Activated T-cell treated with anti-CD3 and anti-CD28 coated beads for 48 hours (primary cell): ENCODE measurements at places on chromosomes 11 and 22.

GRCh38 chr22:31956360-31956759 lies 12.0 kb downstream of the YWHAH start:
- DNase-seq = no peak

DNA sequence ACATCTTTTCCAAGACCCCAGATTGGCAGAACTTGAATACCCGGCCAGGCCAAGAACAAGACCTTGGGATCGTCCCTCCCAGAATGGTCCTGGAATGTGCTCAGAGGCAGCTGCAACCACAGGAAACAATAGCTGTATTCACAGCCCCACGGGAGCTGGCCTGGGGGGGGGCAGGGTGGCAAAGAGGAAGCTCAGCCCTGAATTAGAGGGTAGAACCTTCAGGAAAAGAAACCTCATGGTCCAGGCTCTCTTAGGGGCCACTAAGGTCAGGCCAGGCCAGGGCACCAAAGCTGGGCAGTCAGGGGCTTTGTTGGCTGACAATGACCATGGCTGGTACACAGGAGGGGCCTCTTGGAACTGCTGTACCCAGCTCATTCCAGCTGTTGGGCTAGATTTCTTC lies 17.3 kb downstream of the RPL27A start:
- DNase-seq = no peak

DNA sequence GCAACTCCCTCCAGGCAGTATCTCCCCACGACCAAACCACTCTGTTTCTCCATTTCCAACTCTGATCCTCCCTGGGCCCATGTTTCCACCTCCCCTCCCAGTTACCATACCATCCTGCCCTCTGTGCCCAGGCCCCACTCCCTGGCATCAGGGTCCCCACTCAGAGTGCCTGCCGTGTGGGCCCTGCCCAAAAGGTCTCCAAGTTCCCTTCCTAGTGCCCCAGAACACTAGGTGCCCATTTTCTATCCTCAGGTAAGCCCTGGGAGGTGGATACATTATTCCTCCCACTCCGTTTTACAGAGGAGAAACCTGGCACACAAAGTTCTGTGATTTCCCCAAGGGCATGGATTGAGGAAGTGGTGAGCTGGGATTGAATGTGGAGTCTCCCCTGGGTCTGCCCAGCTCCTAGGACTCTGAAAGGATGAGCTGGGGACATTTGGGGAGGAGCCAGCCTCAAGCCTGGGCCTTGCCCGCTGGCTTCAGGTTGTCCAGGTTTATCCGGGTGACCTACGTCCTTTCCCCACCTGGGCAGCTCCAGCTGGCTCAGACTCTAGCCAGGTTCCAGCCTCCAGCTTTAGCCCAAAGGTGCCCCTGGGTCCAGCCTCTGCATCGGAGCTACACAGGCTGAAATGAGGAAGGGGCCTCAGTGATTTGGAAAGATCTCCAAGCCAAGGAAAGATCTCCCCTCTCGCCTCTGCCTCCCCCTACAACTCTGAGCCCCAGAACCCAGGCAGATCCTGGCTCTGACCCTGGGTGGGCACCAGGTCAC lies 2.2 kb upstream of the GSTT4 start:
- DNase-seq = no peak

DNA sequence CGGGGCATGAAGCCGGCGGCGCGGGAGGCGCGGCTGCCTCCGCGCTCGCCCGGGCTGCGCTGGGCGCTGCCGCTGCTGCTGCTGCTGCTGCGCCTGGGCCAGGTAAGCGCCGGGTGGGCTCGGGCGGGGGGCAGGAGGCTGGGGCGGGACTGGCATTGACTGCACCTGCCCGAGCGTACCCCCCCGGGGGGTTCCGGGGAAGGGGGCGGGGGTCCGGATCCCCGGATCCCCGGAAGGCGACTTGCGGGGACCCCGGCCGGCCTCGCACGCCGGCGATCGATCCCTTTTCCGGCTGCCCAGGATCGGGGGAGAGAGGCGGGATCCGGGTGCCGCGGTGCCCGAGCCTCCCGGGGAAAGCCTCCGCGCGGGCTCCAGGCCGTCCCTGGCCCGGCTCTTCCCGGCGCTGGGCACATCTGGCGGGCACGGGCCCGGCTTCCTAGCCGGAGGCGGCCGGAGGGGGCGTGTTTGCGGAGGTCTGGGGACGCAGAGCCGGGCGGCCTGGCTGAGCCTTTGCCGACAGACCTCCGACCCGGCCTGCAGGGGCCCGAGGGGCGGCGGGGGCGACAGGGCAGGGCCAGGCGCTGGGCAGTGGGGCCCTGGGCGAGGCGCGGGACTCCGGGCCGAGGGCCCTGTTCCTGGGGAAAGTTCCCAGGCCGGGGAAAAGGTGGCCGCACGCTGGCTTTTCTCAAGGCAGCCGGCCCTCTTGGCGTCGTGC lies 705 bp downstream of the PTPRJ start:
- peak; percentile 27 for DNase-seq

DNA sequence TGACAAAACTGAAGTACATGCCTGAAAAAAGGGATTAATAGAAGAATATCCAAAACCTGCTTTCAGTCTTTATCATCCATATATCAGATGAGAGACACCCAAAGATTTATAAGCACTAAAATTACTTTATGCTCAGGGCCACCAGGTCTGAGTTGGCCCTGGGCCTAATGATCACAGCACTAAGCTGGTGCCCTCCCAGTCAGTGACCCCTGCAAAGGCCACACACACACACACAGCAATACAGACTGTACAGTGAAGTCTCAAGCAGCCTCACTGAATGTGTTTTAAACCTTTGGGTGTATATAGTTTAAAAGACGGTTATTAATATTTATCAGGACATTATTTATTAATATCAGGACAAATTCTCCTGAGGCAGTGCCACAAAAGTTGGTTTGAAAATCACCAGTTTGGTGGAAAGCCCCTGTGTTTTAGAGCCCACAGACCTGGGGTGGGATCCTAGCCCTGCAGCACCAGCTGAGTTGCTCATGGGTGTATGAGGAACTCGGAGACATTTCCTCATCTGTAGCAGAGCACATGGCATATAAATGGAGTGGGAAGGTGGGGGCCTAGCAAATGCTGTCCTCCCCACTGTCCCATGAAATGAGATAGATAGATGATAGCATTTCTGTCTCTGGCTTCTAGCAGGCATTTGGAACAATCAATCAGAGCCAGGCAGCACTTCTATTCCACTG lies 48.4 kb upstream of the HORMAD2 start:
- DNase-seq = no peak

DNA sequence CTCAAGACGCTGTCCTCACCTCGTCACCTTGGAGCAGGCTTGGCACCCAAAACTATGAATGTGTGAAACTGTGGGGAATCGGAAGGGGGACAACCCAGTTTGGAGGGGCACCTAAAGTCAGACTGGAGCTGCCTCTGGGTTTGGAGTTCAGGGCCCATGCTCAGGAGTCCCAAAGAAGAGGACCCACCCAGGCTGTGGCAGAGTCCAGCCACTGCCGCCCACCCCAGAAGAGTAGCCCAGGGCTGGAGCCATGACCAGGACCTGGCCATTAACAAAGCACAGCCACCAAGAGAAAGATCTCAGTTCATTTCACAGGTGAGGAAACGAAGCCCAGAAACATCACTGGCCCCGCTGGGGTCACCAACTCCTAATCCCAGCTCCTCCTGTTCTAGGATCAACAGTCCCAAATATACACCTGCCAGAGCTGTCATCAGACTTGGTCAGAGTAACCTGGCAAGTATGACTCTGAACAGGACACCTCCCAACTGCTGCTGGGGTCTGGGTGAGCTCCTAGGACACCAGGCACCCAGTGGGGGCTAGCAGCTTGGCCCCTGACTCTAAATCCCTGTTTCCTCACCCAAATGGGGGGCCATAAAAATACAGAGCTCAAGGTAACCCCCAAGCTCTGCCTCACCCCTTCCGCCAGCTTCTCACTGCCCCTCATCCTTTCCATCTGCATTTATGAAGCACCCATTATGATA lies 2.7 kb downstream of the RAB3IL1 start:
- no peak for DNase-seq

- no peak for DNase-seq
Observed at GRCh38 chr11:82701847-82702520, 31.7 kb downstream of the FAM181B start.

- DNase-seq = no peak
Observed at GRCh38 chr22:42889304-42889703, 32.2 kb upstream of the ARFGAP3 start.

GRCh38 chr11:62922189-62922589 lies 1.0 kb upstream of the CHRM1 start:
- DNase-seq = no peak

- DNase-seq = no peak
Observed at GRCh38 chr11:64089027-64089360, 53.3 kb downstream of the FLRT1 start.

GRCh38 chr11:105899772-105900171 lies 122.3 kb downstream of the MSANTD4 start:
- no peak for DNase-seq

GRCh38 chr11:95089620-95090542 lies at the start of gene ENDOD1:
Gene ENDOD1 (plus strand): TSS chr11:95089846. CDS start chr11:95089928, 82 bp downstream.
- peak; percentile 86 for DNase-seq

GRCh38 chr22:22068657-22069056 lies 86.1 kb upstream of the TOP3B start:
- no peak for DNase-seq

DNA sequence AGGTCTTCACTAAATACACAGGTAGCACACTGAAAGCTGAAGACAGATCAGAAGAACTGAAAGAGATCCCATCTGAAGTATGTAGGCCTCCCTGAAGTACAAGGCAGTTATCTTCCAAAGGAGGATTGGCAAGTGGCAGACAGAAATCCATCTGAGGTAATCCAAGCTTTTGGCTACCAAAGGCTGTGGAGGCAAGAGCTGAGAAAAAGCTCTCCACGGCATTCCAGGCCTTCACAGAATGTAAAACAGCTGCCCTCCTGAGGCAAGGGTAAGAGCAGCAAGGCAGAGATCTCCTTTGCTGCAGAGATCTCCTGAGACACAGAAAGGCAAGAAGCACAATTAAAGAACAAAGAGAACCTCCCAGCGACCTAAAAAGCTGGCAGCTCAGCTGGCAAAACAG lies 19.1 kb downstream of the PIK3C2A start:
- DNase-seq = no peak

GRCh38 chr22:25853078-25853477 lies 111.1 kb downstream of the MYO18B start:
- no peak for DNase-seq

GRCh38 chr11:122170815-122171475 lies 54.9 kb upstream of the BLID start:
- no peak for DNase-seq

GRCh38 chr11:134742956-134743819 lies 331.1 kb upstream of the B3GAT1 start:
- DNase-seq = no peak

GRCh38 chr11:45650166-45651095 lies 15.0 kb downstream of the CHST1 start:
- DNase-seq = no peak

- no peak for DNase-seq
Observed at GRCh38 chr11:2901196-2901796, 15.7 kb upstream of the CDKN1C start.

GRCh38 chr22:42184852-42185251 lies 54.2 kb upstream of the CYP2D6 start:
- no peak for DNase-seq

DNA sequence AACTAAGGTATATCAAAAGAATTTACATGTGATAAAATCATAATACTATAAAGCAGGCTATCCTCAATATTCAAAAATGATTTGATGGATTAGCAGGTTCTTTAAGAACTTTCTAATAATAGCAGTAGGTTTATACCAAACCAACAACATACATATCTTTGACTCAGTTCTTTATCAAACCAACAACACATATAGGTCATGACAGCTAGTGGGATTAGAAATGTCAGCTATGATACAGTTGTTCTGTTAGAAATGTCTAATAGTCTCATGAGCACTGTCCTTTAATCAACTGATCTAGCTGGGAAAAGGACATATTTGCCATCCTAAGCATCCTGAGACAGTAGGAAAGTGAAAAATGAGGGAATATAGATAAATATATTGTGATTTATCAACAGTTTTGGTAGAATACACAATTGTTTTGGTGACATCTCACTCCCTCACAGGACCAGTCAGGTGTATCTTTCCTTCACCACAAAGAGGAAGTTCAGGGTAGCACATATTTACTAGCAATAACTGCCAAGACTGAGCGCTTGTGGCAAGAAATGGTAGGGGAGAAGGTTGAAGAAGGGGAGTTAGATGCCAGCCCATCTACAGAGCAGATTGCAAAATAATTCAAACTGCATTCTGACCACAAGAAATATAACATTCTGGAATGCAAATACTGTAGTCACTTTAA lies 90.8 kb upstream of the APOA1 start:
- no peak for DNase-seq

GRCh38 chr11:128614026-128614425 lies 26.7 kb upstream of the ETS1 start:
- DNase-seq = no peak

DNA sequence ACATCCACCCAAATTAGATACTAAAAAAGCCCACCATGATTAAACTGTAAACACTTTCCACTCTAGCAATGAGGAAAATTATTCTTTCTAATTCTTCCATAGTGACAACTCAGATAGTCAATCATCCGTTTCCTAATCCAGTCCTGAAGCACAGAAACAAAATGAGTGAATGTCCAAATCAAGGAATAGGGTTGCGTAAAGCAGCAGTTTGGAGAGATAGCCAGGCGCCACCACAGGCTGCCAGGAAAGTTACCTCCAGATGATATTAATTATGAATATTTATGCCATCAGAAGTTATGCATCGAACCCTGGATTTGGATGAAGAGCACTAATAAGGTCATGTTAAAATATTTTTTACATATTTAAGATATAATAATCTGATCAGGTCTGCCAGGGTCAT lies 63.2 kb downstream of the ETS1 start:
- DNase-seq = no peak

GRCh38 chr11:126111458-126112116 lies 48.9 kb upstream of the CDON start:
- no peak for DNase-seq

DNA sequence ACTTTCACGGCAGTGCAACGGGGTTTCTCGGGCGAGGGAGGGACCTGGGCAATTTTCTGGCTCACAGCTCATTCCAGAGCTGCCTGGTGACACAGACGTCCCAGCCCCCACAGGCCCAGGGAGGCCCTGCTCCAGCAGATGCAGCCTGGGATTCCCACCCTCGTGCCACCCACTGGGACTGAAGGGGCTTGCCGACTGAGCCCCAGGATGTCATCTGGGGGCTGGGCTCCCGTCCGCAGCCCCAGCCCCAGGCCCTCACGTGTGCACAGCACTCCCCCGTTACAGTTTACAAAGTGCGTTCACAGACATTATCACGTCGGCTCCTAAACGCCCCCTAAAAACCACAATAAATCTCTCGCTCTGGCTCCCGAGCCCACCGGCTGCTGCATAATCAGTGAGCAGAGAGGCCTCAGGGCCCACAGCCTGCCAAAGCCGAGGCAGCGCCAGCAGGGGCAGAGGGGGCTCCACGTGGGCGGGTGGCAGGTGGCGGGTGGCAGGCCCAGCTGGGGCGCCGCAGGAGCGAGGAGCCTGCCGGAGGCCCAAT lies 76.9 kb upstream of the TCF20 start:
- DNase-seq = no peak

GRCh38 chr11:9827708-9828107 lies 163.8 kb downstream of the SWAP70 start:
- DNase-seq = no peak

DNA sequence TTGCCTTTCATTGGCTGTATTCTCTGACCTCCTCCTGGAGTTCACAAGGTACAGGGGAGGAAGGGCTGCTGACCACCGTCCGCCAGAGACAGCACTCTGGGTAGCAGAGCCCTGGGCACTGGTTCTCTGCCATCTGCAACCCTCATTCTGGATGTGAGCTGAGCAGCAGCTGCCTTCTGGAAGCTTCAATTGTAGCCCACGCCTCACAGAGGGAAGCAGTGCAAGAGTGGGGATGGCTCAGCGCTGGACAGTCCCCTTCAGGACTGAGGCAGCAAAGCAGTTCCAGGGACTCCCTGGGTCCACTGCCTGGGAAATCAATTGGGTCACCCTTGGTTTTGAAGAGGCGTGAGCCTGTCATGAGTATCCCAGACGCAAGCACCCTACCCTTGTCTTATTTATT lies 346.2 kb downstream of the CADM1 start:
- DNase-seq = no peak
